ENCODE measurements at places on chromosomes 2 and 18. TPM values are rescaled to one million over a fixed set of nuclear protein-coding genes. Genes with fewer than 3 reads are reported as not detected.

RNF181 gene
- 163 TPM for total RNA-seq

MOCOS gene
- 12.0 TPM for total RNA-seq

GPN1 gene
- total RNA-seq: 76.8 TPM

GAREM2 gene
- total RNA-seq: 0.69 TPM

EHD3 gene
- total RNA-seq: 9.5 TPM

AQP12A gene
- total RNA-seq: not detected

ZNF521 gene
- under 0.01 TPM for total RNA-seq

RAD51AP2 gene
- total RNA-seq: under 0.01 TPM

GCG gene
- total RNA-seq: not detected

CYP27A1 gene
- 42.8 TPM for total RNA-seq

EFHD1 gene
- total RNA-seq: 26.9 TPM

ZNF516 gene
- 26.7 TPM for total RNA-seq

SATB2 gene
- 2.3 TPM for total RNA-seq

IL1RL1 gene
- 4.3 TPM for total RNA-seq

PHLPP1 gene
- 13.2 TPM for total RNA-seq

SNTG2 gene
- total RNA-seq: not detected

KIF1A gene
- total RNA-seq: 0.45 TPM

CASP10 gene
- total RNA-seq: 10.6 TPM

MC2R gene
- not detected for total RNA-seq

SDC1 gene
- 132 TPM for total RNA-seq

SKOR2 gene
- total RNA-seq: not detected

PTPRN gene
- total RNA-seq: 0.52 TPM

MAPK4 gene
- total RNA-seq: not detected
